EH (cell line): ENCODE measurements at places on chromosomes 7 and 10.
A peak's percentile ranks its signal among the peaks of the same experiment; 100 is the strongest.

DNA sequence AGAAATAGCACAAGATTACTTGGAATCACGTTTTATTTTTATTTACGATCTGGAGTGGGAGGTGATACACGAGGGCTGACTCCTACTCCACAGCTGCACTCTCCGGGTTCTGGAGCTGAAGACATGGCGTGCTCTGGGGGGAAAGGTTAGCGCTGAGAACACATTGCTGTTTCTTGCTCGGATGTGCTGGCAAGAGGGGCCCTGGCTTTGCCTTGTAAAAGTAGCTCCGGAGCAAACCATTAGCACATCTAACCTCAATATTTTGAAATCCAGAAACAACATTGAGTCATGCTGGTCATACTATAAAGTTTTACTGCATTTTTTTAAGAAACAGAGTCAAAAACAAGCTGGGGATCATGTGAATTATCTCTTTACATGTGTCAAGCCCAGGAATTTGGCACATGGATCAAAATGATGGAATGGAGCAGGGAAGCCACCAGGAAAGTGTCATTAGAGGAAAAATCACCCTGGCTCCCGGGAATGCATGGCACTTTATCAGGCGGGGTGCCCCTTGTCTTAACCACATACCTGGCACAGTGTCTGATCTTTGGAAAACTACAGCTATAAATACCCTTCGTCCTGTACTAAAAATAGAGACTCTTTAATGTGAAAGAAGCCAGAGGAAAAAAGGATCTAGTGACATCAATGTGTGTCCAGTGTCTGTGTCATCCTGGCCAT, 31.6 kb upstream of the LYZL1 start:
- peak; percentile 96 for DNase-seq

GRCh38 chr7:30023524-30023923, 3.0 kb downstream of the FKBP14 start:
- DNase-seq = no peak

DNA sequence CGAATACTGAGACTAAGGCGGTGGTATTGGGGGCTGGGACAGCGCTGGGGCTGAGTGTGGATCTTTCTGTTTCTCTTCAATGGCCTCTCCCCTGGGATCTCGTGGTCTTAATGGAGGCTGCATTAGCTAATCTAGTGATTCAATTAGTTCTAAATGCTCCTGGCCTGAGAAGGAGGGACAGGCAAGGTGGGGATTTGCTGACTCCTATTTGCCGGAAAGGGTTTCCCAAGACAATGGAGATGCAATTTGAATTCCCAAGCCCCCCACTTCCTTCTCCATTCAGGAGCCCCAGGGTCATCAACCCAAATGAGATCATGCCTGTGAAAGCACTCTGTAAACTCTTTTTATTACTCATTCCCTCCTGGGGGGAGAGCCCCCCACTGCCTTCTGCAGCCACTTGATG, 111.7 kb upstream of the PLXNA4 start:
- no peak for DNase-seq

- no peak for DNase-seq
These were observed 86.5 kb downstream of the PROSER2 start for GRCh38 chr10:11909618-11910017.

- no peak for DNase-seq
These were observed 16.6 kb upstream of the RET start for GRCh38 chr10:43060291-43060690.

DNA sequence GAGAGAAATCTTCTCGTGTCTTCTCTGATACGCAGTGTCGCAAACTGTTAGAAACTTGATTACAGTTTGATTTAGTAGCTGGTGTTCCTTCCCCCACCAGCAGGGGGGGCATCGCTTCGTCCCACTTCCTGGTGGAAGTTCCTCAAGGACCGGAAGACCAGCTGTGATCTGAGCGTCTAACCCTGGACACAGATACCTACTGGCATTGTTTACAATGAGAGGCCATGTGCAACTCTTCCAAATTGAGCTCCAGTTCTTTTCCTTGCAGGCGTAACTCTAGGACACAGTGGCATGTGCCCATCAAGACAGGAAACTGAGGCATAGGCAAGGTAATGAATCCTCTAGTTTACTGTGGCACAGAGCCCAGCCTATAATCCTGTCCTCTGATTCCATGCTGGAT, 219.0 kb downstream of the CCDC3 start:
- no peak for DNase-seq

- DNase-seq = no peak
These were observed 185.2 kb downstream of the DYNC1I1 start for GRCh38 chr7:95957510-95957909.

DNA sequence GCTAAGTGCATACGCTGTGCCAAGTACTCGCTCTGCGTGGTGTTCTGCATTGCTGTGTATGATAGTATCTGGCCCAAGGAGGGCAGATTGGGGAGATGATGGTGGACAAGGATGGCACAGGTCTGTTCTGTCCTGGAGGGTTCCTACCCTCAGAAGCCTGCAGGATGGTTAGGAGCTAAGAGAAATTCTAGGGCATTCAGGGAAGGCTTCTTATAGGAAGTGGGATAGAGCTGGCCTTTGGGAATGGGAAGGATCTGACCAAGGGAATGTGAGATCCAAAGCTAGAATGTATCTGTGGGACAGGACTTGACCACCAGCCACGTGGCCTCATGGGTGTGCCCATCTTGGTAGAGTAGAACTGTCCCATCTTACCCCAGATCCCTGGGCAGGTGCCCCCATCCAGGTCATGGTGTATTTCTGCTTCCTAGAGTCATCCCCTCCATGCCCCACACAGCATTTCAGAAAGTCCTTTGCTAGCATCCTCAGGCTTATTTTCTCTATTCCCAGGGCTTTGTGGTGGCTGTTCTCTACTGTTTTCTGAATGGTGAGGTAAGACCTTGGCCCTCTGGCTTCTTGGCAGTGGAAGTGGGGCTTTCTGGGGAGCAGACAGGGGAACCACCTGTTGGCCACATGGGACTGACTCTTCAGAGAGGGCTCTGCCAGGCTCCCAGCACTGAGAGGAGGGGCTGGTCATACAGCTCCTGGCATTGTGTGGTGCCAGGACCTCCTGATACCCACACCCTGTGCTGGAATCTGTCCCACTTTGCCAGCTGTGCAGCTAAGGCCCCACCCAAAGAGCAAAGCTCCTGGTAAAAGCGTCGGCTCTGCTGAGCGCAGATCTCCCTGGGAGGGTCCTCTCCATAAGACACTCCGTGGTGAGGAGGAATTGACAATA, 52.5 kb downstream of the ADCYAP1R1 start:
- no peak for DNase-seq

DNA sequence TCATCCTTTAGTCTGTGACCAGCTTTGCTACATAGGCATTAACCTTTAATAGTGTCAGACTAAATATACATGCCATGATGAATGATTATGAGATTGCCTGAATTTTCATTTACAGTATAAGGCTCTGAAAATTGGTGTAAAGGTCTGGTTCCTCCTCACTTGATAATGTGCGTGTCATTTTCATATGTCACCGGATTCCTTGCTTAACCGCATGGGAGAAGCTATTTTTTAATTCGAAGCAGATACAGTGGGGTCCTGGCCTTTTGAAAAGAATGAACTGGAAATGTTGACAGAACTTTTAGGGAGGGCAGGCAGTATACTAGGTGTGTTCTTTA, 192.4 kb upstream of the SH2B2 start:
- DNase-seq = peak; percentile 95

GRCh38 chr10:3774814-3775695, 10.0 kb downstream of the KLF6 start:
- DNase-seq = peak; percentile 97

DNA sequence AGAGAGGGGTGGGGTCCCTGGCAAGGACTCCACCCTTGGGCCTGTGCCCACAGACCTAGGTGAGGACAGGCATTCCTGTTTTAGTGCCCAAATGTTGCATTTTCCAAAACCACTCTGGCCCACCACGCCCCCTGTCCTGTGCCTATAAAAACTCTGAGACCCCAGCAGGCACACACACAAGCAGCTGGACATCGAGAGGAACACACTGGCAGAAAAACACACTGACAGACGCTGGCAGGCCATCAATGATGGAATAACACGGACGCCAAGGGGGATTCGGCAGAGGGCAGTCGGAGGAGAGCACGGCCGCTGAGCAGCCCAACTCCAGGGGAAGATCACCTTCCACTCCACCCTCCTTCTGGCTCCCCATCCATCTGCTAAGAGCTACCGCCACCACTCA, 386.9 kb upstream of the AUTS2 start:
- no peak for DNase-seq

- no peak for DNase-seq
These were observed 257.2 kb downstream of the GRID1 start for GRCh38 chr10:86109421-86109820.

DNA sequence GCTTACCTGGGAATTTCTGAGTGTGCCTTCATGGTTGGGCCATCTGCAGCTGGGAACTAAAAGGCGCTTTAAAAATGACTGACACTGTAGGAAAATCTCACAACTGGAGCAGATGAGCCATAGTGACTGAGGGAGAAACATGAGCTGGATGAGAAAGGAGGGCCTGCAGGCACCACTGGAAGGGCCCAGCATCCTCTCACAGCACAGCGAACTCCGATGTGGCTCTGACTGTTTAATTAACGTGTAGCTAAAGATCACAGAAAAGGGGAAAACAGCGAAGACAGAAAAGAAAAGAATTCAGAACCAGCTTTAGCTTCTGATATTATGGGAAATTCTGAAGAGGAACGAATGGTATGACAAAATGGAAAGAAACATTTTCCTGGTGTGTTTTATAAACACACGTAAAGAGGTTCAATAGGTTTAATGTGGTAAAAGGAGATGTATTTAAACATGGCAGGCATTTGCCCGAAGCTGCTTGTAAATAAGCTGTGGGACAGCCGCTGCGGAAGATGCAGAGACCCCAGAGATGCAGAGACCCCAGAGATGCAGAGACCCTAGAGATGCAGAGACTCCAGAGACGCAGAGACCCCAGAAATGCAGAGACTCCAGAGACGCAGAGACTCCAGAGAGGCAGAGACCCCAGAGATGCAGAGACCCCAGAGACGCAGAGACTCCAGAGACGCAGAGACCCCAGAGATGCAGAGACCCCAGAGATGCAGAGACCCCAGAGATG, 534.3 kb downstream of the PTPRN2 start:
- DNase-seq = no peak

- DNase-seq = no peak
These were observed 7.8 kb downstream of the ELMO1 start for GRCh38 chr7:37440738-37441385.

GRCh38 chr7:45191396-45191795, 33.8 kb downstream of the RAMP3 start:
- DNase-seq = no peak

DNA sequence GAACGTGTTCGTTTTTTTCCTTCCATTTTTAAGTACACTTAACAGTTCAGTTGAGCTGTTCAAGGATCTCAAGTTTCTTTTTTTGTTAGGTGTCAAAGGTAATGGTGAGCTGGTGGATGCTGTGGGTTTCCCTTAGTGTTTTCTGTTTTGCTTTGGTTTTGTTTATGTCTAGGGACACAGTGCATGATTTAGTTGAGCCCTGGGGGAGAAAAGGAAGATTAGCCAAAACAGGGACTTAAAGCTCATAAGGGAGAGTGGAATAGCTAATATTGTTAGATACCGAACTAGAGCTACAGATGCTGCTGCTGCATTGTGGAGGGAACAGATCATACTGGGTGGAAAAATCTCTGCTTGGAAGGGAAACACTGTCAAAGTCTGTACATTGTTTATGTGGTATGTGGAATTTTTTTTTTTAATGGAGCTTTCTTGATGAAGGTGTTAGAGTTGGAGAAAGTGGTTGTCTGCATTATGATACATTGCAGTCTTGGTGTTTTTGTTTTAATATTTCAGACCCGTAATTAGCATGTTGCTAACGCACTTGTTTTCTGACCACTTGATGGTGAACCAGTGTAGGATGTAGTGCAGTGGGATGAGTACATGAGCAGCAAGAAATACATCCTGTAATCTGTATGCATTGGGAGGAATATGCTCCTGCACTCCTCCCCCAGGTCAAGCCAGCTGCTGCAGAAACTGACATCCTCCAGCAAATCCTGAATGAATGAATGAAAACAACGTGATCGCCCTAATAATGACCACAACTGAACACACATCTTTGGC, 2.1 kb downstream of the GLCCI1 start:
- peak; percentile 44 for DNase-seq

DNA sequence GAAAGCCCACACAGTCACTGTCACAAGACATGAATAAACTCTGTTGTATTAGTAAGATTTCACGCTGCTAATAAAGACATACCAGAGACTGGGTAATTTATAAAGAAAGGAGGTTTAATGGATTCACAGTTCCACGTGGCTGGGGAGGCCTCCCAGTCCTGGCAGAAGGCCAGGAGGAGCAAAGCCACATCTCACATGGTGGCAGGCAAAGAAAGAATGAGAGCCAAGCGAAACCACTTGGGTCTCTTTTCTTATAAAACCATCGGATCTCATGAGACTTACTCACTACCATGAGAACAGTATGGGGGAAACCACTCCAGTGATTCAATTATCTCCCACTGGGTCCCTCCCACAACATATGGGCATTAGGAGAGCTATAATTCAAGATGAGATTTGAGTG, 110.2 kb downstream of the ST8SIA6 start:
- DNase-seq = peak; percentile 9

- no peak for DNase-seq
These were observed 7.6 kb upstream of the KLHL7 start for GRCh38 chr7:23098029-23098428.

GRCh38 chr7:93516834-93517233, 57.7 kb downstream of the CALCR start:
- no peak for DNase-seq
